Kidney glomerular epithelial cell (primary cell): ENCODE measurements at places on chromosomes 4 and X.

GRCh38 chrX:30153881-30154260 lies 61.5 kb upstream of the MAGEB2 start:
- DNase-seq, result no peak

DNA sequence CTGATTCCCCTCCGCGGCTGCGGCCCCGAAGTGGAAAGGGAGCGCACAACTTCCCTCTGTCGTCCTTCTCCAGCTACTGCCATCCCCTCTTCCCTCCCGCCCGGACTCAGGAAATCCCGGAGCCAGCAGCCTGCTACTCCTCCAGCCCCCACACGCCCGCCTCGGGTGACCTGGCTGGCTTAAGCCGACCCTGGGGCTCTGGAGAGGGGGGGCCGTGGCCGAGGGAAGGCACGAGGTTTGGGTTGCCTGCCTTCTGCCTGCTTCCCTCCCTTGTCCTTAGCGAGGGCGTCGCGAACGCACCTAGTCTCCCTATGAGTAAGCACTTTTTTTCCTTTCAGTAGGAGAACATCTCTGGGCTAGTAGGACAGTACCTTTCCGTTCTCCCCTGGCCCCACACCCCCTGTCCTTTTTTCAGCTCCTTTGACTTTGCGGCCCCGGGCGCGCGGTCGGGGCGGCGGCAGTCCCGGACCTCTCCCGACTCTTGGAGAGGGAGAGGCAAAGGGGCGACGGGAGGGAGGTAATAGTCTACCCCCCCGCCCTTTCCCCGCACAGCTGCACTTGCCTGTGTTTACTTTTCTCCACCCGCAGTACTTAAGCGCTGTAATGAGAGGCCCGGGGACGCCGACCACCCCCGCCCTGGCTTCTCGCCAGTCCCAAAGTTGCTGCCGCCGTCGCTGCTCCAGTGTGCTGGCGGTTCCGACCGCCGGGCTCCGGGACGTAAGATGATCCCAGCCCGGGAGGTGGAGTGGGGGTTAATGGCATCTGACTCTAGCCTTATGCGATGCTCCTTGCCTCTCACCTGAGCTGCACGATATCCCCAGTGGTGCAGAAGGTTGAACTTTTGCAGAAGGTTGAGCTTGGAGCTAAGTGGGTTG lies 868 bp downstream of the PLS3 start:
- peak; percentile 14 for DNase-seq

DNA sequence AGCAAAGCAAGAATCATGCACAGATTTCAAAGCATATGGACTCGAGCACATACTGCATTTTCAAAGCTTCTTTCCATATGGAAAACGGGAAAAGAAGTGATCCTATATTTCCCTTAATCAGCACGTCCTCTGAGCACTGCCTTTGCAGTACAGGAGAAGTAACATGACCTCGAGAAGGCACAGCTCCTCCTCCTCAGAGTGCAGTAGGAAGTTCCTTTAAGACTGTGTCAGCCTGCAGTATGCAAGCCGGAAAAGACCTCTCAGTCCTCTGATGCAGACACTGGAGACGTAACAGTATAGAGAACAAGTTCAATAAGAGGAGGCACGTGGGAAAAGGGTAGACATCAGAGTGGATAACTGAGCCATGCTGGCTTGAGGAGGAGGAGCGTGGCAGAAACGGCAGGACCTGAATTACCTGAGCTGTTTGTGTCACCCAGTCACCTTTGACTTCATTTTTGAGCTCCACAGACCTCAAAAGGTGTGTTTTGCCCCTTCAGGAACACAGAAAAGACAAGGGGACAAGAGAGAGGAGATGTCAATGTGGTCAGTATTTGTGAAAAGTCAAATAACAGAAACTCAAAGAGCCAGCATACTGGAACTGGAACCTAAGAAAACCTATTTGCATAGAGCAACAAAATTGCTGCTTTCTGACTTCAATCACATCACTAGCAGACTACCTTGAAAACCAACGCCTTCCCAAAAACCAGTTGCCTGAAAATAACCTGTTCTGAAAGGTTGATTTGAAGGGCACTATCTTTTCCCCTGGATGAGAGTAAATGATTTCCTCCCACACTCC lies 20.8 kb downstream of the IRF2 start:
- peak; percentile 21 for DNase-seq

- no peak for DNase-seq
Measured at GRCh38 chrX:54087661-54088060, 43.4 kb upstream of the PHF8 start.

- DNase-seq, result no peak
Measured at GRCh38 chr4:156971165-156971675, 379 bp downstream of the PDGFC start.

- no peak for DNase-seq
Measured at GRCh38 chr4:112751447-112751846, 114.5 kb downstream of the LARP7 start.

- DNase-seq, result no peak
Measured at GRCh38 chrX:11609109-11609508, 56.6 kb downstream of the ARHGAP6 start.

- no peak for DNase-seq
Measured at GRCh38 chr4:154489558-154490233, 1.9 kb downstream of the DCHS2 start.

DNA sequence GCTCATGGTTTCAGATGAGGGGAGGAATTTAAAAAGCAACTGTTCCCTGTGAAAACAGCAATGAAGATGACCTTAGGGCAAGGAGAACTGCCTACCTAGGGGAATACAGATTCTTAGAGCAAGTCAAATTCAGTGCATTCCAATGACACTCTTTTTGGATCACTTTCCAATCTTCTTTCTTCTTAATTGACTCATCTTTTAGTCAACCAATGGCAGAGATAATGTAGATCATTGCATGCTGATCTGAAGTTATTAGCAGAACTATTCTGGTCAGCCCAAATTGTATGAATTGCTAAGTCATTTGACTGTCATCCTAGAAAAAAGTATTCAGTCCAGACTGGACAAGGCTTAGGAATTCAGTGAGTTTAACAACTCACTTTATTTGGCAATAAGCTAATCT lies 12.6 kb upstream of the NR3C2 start:
- DNase-seq, result no peak

- no peak for DNase-seq
Measured at GRCh38 chr4:183354219-183354618, 32.0 kb upstream of the CLDN24 start.

GRCh38 chr4:185016946-185017758 lies 1.1 kb upstream of the HELT start:
- DNase-seq, result no peak

DNA sequence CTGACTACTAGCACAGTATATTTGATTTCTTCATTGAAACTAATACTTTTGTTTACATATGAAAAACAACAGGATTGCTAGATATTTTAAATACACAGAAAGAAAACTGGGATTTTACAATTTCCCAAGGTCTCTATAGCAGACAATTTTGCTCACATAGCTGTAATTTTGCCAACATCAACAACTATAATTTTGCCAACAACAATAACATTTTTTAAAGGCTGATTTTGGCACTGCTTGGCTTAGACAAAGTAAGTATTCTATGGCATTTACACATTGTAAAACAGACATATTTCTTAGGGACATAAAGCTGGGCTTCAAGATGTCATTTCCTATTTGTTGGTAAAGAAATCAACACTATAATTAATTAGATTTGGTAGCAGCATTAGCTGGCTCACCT lies 922.1 kb downstream of the RAB28 start:
- no peak for DNase-seq

- no peak for DNase-seq
Measured at GRCh38 chr4:7324651-7325121, 110.0 kb downstream of the PSAPL1 start.

- DNase-seq, result no peak
Measured at GRCh38 chrX:69107231-69107739, 58.0 kb downstream of the PJA1 start.

GRCh38 chr4:78092850-78093249 lies 35.7 kb downstream of the FRAS1 start:
- DNase-seq, result no peak
